Iris pigment epithelial cell (primary cell): ENCODE measurements at places on chromosomes 1 and 21.

DNA sequence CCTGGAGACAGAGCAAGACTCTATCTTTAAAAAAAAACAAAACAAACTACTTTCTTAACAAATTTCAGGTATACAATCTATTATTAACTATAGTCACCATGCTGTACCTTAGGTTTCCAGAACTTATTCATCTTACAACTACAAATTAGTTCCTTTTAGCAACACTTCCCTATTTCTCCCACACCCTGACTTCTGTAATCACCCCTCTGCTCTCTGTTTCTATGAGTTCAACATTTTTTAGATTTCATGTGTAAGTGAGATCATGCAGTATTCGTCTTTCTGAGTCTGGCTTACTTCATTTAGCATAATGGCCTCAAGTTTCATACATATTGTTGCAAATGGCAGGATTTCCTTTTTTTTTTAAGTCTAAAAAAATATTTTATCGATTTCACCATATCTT is 77.9 kb upstream of the LPGAT1 start:
- no peak for DNase-seq

- no peak for DNase-seq
Observed at GRCh38 chr1:165915932-165916348, 88.5 kb downstream of the UCK2 start.

DNA sequence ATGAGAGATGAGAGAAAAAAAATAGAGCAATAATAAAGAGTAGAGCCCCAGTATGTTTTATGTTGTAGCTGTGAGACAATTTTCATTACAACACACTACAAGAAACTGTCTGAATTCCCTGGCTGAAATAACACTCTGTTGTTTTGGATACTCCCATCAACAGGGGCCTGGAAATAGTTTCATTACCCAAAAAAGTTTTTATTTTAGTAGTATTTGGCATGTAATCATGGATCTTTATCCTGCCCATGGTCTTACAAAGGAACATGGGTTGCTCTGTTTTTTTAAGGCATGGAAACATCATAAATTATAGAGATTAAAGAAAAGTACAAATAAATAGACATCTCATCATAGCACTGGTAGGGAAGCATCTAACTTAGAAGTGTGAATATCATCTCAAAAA is 56.3 kb downstream of the GNG12 start:
- no peak for DNase-seq

- no peak for DNase-seq
Observed at GRCh38 chr1:167357305-167357704, 136.6 kb downstream of the POU2F1 start.

DNA sequence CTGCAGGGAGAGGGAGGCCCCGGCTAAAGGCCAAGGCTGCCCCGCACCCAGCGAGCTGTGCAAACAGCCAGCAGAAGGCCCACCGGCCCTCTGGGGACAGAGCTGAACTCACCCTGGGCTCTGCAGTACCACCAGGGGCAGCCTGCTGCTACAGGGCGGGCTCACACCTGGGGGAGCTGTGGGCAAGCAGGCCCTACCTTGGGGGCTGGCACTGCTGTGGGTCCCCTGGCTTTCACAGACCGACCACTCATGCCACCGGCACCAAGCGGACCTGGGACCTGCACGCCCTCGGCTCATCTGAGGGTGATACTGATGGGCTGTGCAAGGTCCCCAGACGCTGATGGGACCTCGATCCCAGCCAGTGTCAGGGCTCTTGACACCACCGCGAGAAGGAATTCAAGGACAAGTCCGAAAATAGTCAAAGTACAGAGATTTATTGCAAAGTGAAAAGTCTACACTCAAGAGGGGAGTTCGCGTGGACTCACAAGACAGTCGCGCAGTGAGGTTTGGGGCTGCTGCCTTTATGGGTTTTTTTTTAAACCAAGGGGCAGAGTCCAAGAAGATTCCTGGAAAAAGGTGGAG is 61.0 kb upstream of the ADARB1 start:
- no peak for DNase-seq
